ENCODE measurements at places on chromosomes 4 and X. TPM values are rescaled to one million over a fixed set of nuclear protein-coding genes. Genes with fewer than 3 reads are reported as not detected.

- H3K36me3 ChIP-seq, result no peaks in the 10 kb centered on the region
- peak overlapping the region; percentile 64 for H3K27ac ChIP-seq
- peaks cover 24% of the 10 kb centered on the region for H3K4me1 ChIP-seq
- no peak for DNase-seq
Observed at GRCh38 chr4:87033902-87034301, 99.1 kb downstream of the AFF1 start.

DNA sequence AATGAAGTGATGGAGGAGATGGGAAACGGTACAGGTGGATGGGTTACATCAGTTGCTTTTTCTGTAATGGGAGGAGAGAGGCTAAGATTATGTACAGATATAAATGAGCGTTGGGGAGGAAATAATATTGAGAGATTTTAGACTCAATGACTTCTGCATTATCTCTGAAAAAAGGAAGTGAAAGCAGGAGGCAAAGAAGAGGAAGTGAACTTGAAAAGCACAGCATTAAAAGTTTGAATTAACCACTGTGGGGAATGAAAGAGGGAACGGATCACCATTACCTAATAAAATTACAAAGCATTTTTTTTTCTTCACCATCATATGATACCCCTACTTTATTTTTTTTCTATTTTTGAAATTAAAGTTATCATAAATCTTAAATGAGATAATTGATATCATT lies 1025.5 kb downstream of the RPA4 start:
- H3K27ac ChIP-seq, result no peak overlapping the region
- no peak for DNase-seq
- H3K4me3 ChIP-seq, result no peak overlapping the region
- H3K36me3 ChIP-seq, result no peaks in the 10 kb centered on the region

DNA sequence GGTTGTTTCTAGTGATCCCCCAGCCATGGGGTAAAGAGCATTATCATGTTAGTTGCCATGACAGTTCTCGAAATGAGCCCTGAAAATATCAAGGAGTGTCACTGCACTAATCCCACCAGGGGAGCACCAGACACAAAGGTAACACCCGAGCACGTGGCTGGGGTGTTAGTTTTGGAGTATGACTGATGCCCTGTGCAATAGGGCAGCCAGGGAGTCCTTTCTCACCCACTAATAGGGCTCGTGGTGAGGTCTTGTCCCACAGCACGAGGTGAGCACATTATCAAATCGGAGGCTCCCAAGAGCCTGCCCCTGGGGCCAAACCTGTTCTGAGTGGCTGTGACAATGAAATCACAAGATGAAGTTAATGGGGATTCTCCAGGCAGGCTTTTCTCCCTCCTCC lies 9.6 kb downstream of the MAMLD1 start:
- no peaks in the 10 kb centered on the region for H3K36me3 ChIP-seq
- H3K27ac ChIP-seq, result no peak overlapping the region
- no peak for DNase-seq
- no peaks in the 10 kb centered on the region for H3K4me1 ChIP-seq
- H3K27me3 ChIP-seq, result no peaks in the 10 kb centered on the region

DNA sequence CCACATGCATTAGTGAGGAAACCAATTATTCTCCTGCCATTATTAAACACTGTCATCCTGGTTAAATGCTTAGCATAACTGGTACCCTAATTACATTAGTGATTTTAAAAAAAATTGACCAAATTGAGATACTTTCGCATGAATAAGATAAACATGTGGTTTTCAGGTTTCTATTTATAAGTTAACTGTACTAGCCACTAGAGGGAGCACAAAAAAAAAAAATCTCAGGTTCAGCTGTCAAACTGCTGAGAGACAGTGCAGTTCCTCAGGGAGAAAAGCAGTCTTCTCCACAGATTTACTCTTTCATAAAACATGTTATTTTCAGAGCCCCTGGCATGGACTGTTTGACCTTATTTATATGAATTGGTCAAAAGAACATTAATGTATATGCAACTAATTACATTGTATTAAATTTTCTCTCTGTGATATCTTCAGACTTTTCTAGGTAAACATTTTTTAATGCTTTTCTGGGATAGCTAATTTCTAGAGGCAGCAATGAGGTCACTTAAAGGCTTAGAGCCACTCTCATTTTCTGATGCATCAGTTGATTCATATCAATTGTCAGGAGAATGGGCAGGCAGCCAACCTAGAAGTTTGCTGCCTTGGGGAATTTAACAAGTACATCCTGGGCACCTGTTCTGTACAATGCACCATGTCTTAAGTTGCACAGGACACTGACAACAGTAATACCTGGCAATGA lies 167.5 kb downstream of the CDS1 start:
- no peaks in the 10 kb centered on the region for H3K36me3 ChIP-seq
- H3K27ac ChIP-seq, result no peak overlapping the region
- no peak for DNase-seq

Gene FRMD7
- not detected for total RNA-seq

Gene SMS
- total RNA-seq, result 43.6 TPM

DNA sequence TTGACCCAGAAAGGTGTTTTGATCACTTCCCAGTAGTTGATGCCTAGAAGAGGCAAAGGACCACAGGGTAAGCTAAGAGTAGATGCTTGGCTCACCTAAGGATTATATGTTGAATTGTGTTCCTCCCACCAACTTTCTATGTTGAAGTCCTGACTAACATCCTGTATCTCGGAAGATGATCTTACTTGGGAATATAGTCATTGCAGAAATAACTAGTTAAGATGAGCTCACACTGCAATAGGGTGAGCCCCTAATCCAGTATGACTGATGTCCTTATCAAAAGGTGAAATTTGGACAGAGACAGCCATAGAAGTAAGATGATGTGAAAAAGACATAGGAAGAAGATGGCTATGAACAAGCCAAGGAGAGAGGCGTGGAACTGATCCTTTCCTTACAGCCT lies 3.3 kb upstream of the HMGB2 start:
- H3K36me3 ChIP-seq, result no peaks in the 10 kb centered on the region
- no peak for DNase-seq

DNA sequence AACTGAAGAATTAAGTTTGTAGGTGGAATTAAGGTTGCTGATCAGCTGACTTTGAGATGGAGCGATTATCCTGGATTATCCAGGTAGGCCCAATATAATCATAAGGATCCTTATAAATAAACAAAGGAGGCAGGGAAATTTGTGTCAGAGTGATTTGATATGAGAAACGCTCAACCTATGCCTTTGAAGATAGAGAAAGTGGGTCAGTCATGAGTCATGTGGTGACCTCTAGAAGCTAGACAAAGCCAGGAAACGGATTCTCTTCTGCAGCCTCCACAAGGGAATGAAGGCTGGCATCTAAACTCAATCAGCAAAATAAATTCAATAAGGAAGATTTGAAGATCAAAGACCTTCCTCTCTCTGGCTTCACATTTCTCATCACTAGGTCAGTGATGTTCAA lies 41.5 kb upstream of the SMIM10 start:
- H3K27me3 ChIP-seq, result peaks cover 10% of the 10 kb centered on the region
- no peaks in the 10 kb centered on the region for H3K4me1 ChIP-seq
- DNase-seq, result no peak
- no peak overlapping the region for H3K4me3 ChIP-seq
- H3K36me3 ChIP-seq, result no peaks in the 10 kb centered on the region

DNA sequence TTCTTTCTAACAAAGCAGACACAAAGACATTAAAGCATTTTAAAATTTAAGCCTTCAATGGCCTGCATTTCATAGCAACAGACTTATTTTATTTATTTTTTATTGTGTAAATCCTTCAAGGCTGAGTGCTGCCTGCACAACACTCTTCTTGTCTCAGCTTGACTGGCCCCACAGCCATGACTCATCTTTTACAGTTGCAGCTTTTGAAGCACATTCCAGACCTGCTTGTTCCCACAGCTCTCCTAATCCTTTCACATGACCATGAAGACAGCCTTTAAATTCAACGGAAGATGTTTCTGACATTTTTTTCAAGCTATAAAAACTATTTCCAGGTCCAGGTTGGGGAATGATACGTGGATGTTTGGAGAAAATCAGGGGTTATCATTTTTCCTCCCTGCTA lies 276.9 kb upstream of the TACR3 start:
- H3K4me3 ChIP-seq, result peak overlapping the region; percentile 3
- DNase-seq, result no peak
- no peaks in the 10 kb centered on the region for H3K27me3 ChIP-seq
- no peaks in the 10 kb centered on the region for H3K36me3 ChIP-seq

DNA sequence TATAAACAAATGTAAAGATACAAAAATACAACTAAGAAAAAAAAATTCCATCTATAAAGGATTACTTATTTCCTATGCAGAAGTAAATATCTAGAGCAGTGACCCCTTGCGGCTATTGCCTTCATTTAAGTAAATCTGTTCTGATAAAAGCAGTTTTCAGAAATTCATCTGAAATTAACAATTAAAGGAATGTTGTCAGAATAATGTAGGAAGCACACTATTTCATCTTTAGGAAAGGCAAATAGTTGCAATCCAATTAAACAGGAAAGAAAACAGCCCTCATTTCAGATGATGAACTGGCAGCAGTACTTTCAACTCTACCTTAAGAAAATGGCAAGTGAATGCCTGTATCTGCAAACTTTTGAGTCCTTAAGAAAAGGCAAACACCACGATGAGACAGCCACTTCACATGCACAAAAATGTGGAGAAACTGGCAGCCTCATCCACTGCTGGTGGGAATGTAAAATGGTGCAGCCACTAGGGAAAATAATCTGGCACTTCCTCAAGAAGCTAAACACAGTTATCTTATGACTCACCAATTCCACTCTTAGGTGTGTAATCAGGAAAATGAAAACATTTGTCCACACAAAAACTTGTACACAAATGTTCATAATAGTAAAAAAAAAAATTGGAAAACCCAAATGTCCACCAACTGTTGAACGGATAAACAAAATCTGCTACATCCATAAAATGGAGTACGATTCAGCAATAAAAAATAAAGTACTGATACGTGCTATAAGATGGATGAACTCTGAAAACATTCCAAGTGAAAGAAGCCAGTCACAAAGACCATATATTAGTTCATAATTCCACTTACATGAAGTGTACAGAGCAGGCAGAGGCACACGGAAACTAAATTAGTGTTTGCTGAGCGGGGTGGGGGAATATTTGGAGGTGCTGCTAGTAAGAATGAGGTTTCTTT lies 2.0 kb upstream of the THAP9 start:
- H3K27ac ChIP-seq, result peak overlapping the region; percentile 96
- H3K4me1 ChIP-seq, result peaks cover 11% of the 10 kb centered on the region
- H3K27me3 ChIP-seq, result no peaks in the 10 kb centered on the region
- DNase-seq, result no peak
- H3K4me3 ChIP-seq, result peak overlapping the region; percentile 76

DNA sequence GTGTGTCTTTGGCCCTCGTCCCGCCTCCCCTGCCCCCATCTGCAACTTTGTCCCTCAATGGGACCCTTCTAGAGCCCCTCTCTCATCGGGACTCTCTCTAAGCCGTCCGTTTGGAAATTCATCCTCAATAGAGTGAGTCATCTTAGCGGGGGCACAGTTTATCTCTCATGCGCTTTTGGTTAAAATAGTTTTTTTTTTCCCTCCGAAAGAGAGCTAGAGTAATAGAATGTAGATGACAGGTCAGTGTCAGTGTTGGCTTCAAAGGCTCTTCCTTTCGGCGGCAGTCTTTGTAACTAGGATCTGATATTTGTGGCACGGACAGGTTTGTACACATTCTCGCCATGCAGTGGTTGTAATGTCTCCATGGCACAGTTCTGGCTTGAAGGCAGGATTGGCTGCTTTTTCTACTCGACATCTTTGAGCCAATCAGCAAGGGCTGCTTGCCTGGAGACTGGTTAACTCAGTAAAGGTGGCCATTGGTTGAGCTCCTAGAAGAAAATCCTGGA lies 989 bp downstream of the N4BP2 start:
- peak overlapping the region; percentile 99 for H3K27ac ChIP-seq
- H3K36me3 ChIP-seq, result no peaks in the 10 kb centered on the region
- peak overlapping the region; percentile 86 for H3K4me3 ChIP-seq
- no peaks in the 10 kb centered on the region for H3K27me3 ChIP-seq
- peak; percentile 91 for DNase-seq

DNA sequence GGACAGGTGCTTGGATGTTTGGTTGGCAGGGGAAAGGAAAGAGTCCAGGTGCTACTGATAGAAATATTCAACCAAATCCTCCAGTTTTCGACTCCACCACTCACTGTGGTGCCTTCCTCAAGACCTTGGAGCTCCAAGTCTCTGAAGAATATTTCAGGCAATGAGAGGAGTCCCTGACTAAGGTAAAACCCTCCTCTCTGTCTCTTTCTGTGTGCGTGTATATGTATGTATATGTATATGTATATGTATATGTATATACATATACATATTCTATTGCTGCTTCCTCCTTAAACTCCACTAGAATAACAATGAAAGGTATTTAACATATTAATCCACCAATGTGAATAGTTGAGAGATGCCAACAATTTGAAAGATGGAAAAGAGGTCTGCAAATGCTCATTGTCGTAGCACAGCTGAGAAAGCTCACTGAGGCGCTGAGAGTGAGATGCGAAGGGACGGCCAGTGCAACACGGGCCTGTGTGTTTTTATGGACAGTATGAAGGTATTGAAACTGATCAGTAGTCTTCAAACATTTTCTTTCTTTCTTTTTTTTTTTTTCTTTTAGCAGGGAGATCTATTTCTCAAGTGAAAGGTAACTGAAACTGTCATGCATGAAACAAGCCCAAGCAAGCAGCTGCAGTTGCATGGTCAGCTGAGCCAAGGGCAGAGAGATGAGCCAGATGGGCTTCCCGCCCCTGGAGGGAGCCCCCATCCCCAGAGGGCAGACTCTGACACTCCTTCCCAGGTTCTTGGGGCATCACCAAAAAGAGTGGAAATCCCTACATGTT lies 41.1 kb upstream of the HS3ST1 start:
- peaks cover 7% of the 10 kb centered on the region for H3K4me1 ChIP-seq
- H3K27ac ChIP-seq, result peak overlapping the region; percentile 52
- H3K27me3 ChIP-seq, result no peaks in the 10 kb centered on the region
- no peaks in the 10 kb centered on the region for H3K36me3 ChIP-seq

Gene RHOXF2B
- total RNA-seq, result not detected

- H3K4me1 ChIP-seq, result no peaks in the 10 kb centered on the region
- H3K27me3 ChIP-seq, result peaks cover 76% of the 10 kb centered on the region
- no peak overlapping the region for H3K27ac ChIP-seq
- H3K4me3 ChIP-seq, result no peak overlapping the region
- DNase-seq, result no peak
- H3K36me3 ChIP-seq, result no peaks in the 10 kb centered on the region
Observed at GRCh38 chrX:107764845-107765608, 10.6 kb downstream of the TSC22D3 start.

Gene GPC4
- 4.5 TPM for total RNA-seq

Gene PITX2
- not detected for total RNA-seq
